ENCODE measurements at places on chromosomes 16 and 17.

DNA sequence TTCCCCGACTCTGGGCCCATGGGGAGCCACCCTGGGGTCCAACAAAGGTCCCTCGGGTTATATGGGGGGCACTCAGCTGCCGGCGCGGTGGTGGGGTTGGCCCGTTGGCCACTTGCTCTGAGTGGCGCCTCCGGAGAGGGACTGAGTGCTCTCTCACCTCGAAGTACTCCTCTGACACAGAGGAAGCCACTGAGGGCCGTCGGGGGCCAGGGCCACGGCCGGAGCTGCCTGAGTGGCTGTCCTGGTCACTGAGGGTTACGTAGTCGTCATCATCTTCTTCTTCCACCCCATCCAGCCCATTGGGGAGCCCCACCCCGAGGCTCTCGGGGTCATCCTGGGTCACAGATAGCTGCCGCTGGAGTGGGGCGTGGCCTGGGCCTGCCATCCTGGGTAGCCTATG, 25.7 kb downstream of the SLC5A10 start:
- DNase-seq, result no peak

GRCh38 chr17:6101706-6102105, 31.5 kb downstream of the WSCD1 start:
- no peak for DNase-seq

- DNase-seq, result no peak
Observed at GRCh38 chr17:18038149-18038850, 668 bp downstream of the ATPAF2 start.

GRCh38 chr17:78408476-78409050, 30.1 kb downstream of the PGS1 start:
- no peak for DNase-seq

DNA sequence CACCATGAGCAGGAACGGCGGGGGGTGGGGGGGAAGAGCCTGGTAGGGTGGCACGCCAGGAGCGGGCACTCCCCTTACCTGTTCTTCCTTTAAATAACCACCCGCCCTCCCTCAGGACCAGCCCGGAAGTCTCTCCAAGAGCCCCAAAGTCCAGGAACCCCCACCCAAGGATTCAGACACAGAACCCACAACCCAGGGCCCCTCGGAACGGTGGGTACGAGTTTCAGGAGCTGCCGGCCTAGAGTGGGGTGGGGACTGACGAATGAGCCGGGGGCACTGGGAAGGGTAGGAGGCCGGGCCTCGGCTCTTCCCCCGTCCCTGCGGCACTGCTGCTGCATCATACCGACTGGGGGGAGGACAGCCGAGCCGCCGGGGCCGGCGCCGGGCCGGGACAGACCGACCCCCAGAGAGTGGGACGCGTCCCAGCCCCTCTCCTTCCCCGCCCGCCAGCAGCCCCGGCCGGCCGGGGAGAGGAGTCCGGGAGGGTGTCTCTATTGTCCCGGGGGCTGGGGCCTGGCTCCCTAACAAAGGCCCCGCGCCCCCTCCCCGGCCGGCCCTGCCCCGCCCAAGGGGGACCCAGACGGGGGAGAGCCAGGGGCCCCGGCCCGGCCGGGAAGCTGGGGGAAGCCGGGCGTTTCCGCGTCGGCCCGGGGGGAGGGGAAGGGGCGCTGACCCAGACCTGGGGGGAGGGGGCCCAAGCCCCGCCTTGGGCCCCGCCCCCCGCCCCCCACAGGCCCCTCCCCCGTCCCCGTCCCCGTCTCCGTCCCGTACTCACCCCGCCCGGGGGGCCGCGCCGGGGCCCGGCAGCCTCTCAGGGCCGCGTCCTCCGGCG, 747 bp downstream of the ATXN7L3 start:
- DNase-seq, result peak; percentile 46

GRCh38 chr16:56771558-56772279, 41.8 kb downstream of the NUP93 start:
- no peak for DNase-seq

- peak; percentile 56 for DNase-seq
Observed at GRCh38 chr17:80843741-80844156, 147.9 kb upstream of the CHMP6 start.

- no peak for DNase-seq
Observed at GRCh38 chr16:17766012-17766411, 295.3 kb upstream of the XYLT1 start.

GRCh38 chr17:14866266-14866665, 398.9 kb downstream of the PMP22 start:
- no peak for DNase-seq

DNA sequence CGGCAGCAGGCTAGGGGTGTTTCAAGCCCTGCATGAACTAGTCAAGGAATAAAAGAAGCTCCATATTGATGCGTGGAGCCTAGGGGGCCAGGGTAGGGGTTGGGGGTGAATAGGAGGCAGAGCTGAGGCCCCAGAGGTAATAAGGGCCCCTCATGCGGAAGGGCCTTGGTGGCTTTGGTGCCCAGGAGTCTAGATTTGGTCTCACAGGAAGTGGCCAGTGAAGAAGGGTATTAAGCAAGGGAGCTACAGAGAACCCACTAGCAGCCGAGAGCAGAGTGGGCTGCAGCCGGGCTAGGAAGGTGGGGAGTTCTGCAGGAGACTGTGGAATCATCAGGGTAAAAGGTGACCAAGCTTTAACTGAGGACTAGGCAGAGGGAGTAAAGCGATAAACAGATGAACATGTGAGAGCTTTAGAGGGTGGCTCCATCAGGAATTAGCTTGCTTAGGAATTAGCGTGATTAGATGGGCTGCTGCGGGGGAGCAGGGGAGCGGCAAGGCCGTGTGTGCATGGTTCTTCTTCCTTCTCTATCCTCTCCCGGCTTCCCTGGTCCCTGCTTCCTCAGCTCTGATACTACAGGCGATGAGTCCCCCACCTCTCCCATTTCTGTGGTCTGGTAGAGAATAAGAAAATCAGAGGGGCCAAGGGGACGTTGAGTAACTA, 9.8 kb downstream of the GNGT2 start:
- DNase-seq, result no peak

- peak; percentile 92 for DNase-seq
Observed at GRCh38 chr17:42409523-42410318, 13.3 kb downstream of the CAVIN1 start.

GRCh38 chr16:72317446-72317845, 145.5 kb upstream of the PMFBP1 start:
- no peak for DNase-seq

DNA sequence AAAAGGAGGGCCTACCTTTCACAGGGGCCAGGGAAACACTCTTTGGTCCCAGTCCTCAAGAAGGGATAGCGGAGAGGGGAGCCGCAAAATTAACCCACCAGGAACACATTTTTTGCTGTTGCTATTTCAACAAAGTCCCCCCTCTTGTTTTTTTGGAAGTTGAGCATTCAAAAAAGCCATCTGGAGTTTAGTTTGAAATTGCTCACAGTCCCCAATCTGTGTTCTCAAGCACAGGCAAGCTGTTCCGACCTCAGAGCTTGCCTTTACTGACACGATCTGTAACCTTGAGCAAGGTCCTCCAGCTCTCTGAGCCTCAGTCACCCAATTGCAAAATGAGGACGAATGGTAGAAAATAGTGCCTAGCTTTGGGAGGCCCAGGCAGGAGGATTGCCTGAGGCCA, 131.1 kb downstream of the ZNF423 start:
- DNase-seq, result no peak

GRCh38 chr17:58280480-58281217, at the start of gene MPO:
Gene MPO, minus strand, starts transcription at chr17:58280935. Its CDS starts 177 bp downstream, at chr17:58280758.
- no peak for DNase-seq

- DNase-seq, result no peak
Observed at GRCh38 chr17:39928858-39929645, 1.5 kb downstream of the LRRC3C start.

GRCh38 chr17:13462673-13463124, 139.0 kb downstream of the HS3ST3A1 start:
- DNase-seq, result no peak

DNA sequence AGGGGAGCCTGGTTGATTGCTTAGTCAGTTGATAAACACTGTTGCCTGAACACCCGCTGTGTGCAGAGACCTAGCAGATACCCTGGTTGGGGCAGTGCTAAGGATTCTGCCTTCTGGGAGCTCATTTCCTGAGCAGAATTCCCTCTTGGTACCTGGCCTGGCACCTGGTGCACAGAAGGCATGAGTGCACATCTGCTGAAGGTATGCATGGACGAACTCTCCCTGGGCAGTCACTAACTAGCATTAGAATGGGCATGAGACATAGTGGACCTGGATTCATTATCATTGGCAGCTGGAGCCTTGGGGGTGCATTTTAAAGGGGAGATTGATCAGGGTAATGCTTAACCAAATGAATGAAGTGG, 13.1 kb downstream of the ADCY7 start:
- DNase-seq, result no peak

GRCh38 chr17:80441133-80441578, 26.2 kb downstream of the ENDOV start:
- DNase-seq, result no peak

- no peak for DNase-seq
Observed at GRCh38 chr17:80428796-80429195, 13.8 kb downstream of the ENDOV start.

DNA sequence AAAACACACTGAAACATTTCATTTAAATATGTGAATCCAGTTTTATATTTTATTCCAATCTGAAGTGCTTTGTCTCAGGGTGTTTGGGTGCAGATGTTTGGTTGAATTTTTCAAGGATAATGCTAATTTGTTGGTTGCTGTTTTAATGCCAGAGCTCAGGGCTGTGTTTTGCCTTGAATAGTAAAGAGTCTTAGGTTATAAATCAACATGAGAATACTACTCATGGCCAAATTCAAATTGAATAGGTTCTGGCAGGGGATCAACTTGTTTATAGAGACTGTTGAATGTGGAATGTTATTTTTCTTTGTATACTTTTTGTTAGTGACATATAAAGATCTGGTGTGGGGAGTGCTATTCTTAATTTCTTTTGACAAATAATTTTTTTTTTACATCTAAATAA, 18.8 kb downstream of the TOM1L1 start:
- DNase-seq, result no peak

DNA sequence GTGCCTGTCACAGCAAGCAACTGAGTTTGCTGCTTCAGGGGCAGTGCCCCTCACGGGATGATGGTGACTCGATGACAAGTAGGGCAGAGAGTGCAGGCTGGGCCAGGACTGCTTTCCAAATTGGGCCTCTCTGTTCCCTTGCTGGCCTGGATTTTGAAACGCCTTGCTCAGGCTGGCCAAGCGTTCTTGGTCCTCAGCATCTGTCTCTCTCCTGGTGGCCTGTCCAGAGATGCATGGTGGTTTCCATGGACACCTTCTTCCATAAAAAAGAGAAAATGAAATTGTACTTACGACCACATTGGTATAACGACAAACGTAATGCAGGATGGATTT, 19.4 kb upstream of the PRM1 start:
- no peak for DNase-seq

DNA sequence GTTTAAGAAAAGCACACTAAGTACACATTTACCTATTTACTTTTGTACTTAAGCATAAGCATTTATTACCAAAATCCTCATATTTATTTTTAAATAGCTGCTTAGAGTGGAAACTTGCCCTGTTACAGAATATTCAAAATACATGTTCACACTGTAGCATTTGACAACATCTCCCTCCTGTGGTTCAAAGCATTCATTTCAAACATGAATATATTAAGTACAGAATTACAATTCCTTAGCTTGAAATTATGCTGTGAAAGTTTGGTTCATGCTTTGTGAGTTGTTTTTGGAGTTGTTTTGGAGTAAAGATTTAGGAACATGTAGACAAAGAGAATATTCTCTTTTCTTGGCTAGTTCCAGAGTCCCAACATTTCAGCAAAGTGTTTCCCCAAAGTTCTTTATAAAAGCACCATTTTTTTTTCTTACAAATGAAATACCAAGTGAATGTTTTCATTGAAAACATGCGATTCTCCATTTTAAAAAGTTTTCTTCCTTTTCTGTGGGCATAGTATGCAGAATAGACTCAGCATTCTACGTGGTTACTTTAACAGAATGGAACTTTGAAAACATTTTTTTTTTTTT, 33.2 kb downstream of the TUBD1 start:
- no peak for DNase-seq

- no peak for DNase-seq
Observed at GRCh38 chr16:10655415-10655977, 39.2 kb downstream of the TEKT5 start.

- no peak for DNase-seq
Observed at GRCh38 chr16:3454631-3455147, 11.2 kb downstream of the NAA60 start.

DNA sequence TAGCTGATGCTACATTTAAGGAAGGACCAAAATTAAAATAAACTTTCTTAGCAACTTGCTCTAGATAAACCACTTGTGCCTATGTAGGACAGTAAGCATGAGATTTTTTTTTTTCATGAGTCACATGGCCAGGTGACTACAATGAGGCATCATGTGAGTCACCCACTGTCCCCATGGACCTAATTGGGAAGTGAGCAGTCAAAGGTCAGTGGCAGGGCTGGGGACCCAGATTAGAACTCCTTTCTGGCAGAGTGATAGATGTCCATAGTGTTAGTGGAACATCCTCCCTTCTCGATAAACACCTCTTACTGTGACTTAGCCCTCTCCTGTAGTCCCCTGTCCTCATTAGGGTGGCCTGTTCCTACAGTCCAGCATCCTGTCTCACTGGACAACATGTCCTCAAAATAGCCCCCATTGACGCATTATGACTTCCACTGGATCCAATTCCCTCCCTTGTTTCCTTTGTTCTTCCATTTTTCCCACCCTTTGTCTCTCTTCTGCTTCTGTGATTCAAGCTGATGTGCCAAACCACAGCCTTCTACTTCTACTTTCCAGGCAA, 12.4 kb downstream of the ITGB3 start:
- DNase-seq, result peak; percentile 61

All from gastrocnemius medialis (tissue), 4 donors.